ENCODE measurements at places on chromosomes 16 and 17. TPM values are rescaled to one million over a fixed set of nuclear protein-coding genes. Genes with fewer than 3 reads are reported as not detected.
A peak's percentile ranks its signal among the peaks of the same experiment; 100 is the strongest.

The ZNF174 gene
- 16.5 TPM for total RNA-seq

The KRTAP16-1 gene
- not detected for total RNA-seq

GRCh38 chr17:4446326-4447071 lies 12.8 kb downstream of the SPNS3 start:
- no peak for DNase-seq

- DNase-seq, result peak; percentile 80
Observed at GRCh38 chr17:38881600-38882191, 11.8 kb downstream of the LASP1 start.

DNA sequence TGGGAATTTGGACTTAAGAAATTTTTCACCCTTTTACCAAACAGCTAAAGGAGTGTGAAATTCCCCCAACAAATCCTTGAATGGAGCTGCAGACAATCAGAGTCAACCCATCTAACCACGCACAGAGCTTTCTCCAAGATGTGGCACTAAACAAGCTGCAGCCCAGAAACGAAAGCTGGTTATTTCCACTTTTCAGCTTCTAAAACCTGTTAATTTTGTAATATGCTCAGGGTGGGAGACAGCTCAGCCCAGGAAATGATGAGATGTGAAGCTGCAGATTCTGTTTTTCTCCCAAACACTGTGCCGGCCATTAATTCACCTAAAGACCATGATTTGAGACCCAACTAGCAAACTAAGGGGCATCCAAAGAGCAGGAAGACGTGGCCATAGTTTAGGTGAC lies 33.2 kb upstream of the ABR start:
- no peak for DNase-seq

DNA sequence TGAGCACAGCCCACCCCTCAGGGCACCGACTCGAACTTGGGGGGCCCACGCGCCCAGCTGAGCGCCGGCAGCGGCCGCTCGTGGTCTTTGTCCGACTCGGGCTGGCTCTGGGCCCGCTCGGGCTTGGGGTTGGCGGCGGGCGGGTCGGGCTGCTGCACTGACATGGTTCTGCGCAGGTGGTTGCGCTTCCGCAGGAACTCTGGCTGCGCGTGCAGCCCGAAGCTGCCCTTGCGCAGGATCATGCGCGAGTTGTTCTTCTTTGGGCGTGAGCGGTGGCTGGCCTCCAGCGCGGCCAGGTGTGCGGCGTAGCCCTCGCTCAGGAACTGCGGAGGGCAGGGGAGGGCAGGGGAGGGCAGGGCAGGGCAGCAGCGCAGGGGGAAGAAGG lies 11.1 kb downstream of the PIMREG start:
- DNase-seq, result no peak

DNA sequence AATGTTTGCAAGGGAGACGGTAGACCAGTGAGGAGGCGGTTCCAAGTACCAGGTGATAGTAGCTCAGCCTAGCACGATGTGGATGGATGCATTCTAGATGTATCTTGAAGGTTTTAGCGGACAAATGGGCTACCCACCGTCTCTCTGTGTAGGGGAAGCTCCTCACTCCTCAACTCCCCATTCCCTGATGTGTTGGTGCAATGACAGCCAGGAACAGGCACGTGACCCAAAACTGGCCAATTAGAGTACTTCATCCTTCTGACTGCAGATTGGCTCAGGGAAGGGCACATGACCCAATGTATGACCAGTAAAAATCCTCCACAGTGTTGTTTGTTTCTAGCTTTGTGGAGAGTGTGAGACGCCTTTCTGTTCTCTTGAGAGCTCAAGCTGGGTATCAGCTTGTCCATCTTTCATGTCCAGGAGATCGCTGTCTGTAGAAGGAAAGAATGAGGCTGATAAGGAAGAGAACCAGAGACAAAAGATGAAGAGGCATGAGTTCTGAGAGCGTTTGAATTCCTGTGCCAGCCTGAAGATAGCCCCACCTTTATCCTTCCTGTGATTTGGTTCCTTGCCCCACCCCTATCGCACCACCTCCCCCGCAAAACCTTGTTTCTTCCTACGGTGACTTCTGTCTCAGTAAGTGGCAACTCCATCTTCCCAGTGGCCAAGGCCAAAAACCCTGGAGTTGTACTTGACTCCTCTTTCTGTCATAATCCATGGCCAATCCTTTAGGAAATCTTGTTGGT lies 2.3 kb upstream of the BORCS6 start:
- peak; percentile 96 for DNase-seq

- no peak for DNase-seq
Observed at GRCh38 chr16:74561626-74562025, 45.3 kb downstream of the GLG1 start.

DNA sequence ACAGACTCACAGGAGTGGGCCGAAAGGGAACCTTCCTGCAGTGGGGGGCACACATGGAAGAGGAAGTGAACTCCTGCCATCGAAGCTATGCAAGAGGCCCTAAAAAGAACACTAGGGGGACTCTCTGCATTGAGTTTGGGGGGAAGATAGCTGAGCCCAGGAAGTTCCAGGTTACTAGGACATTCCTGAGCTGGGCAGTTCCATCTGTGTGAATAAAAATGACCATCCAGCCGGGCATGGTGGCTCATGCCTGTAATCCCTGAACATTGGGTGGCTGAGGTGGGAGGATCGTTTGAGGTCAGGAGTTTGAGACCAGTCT lies 211.8 kb downstream of the ZNF423 start:
- DNase-seq, result no peak

- DNase-seq, result no peak
Observed at GRCh38 chr16:2148714-2149629, 547 bp downstream of the RAB26 start.

DNA sequence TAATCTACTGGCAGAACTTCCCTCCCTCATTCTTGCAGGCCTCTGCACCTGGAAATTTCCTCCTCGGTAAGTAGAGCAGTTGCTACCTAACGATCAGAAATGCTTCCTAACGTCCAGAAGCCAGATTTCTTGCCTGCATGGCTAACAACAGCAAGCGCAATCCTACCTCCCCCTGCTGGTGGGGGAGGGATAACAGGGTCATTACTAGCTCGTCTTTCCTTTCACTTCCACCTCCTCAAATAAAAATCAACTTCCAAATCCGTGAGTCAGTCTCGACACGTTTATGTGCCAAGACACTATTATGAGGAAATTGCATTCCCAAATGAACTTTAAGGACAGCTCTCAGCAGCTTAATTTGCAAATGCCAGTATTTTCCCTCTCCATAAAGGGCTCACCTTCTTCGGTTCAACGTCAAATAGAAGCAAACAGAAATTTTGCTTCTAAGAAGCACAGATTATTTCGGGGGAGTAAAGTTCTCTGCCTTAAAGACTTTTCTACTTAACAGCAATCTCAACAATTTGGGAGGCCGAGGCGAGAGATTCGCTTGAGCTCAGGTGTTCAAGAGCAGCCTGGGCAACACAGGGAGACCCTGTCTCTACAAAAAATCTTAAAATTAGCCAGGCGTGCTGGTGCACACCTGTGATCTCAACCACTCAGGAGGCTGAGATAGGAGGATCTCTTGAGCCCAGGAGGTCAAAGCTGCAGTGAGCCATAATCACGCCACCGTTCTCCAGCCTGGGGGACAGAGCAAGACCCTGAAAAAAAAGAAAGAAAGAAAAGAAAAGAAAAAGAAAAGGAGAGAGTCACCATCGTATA lies 188.6 kb upstream of the PSMD7 start:
- no peak for DNase-seq

DNA sequence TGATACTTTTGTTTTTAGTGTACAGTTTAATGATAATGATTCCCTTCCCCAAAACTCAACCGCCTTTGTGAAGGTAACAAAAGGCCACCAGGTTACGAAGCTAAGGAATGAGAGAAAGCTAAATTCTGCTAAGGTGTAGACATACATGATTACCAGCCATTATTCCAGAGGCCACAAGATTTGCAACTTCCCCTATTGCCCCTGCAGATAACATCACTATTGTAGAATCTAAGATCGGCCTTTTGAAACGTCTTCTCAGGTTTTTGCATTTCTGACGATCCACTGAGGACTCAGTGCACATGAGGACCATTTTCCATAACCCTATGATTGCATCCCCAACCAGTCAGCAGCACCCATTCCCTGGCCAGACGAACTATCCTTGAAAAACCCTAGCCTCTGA lies 33.9 kb upstream of the SNN start:
- DNase-seq, result no peak

- DNase-seq, result peak; percentile 98
Observed at GRCh38 chr17:76726231-76726775, at the start of gene JMJD6. Gene JMJD6 (minus strand): TSS chr17:76726606. CDS start chr17:76726475, 131 bp downstream.
